ENCODE measurements at places on chromosomes 1 and 21.

DNA sequence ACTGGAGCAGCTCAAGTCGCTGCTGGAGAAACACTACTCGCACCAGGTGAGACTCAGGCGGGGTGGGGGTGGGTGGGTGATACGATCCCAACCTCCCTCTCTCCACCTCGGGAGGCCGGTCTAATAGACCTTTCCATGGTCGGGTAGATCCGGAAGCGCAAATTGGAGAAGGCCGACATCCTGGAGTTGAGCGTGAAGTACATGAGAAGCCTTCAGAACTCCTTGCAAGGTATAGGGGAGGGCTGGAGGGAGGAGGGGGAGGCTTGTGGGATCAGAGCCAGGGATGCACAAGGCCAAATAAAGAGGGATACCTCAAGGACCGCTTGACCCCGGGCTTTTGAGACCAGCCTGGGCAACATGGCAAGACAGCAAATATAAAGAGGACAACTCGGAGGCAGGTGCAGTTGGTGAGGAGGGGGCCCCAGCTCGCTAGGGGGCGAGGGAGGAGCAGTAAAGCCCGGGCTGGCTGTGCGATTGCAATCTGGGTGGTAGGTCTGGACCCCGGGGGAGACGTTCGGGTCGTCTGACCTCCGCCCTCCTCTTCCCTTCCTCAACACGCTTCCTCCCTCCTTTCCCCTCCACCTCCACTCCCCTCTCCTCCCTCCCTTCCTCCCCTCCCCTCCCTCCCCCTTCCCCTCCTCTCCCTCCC is 546 bp downstream of the HES3 start:
- DNase-seq, result no peak

- DNase-seq, result no peak
Observed at GRCh38 chr1:88701275-88701674, 17.2 kb downstream of the PKN2 start.

GRCh38 chr21:35649186-35649585 is 411.1 kb downstream of the SETD4 start:
- no peak for DNase-seq

- DNase-seq, result no peak
Observed at GRCh38 chr1:228793032-228793431, 57.8 kb downstream of the RHOU start.

- DNase-seq, result peak; percentile 81
Observed at GRCh38 chr1:39691383-39692151, at the start of gene HPCAL4. Gene HPCAL4 (minus strand): TSS chr1:39691433. CDS start chr1:39684603, 6,830 bp downstream.

DNA sequence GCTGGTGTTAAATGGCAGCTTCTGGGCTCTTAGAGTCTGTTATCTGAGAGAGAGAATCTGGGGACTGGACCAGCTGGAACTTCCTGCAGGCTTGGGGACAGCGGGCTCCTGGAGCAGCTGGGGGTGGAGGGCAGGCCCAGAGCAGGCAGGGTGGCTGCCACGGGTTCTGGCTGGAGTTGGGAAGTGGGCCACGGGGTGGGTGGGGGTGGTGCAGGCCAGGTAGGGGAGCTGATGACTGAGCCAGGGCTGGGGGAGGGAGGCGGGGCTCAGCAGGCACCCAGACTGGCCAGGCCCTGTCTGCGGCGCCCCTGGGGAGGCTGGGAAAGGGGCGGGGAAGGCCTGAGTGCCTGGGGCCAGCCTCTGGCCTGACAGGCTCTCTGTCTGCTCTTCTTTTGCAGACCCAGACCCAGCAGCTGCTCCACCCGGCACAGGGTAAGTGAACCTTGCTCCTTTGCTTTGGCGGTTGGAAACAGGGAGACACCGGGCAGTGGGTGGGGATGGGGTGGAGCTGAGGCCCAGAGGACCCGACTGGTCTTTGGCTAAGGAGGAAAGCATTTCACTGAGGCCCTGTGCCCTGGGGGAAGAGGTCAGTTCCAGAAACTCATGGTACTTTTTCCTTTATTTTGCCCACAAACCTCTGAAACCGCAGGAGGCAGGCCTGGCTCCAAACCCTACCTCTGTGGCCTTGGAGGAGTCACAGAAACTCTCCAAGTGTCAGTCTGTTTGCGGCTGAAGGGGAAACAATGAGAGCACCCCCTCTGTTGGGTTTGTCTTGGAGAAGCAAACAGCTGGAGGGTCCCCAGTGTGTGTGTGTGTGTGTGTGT is 48.8 kb downstream of the ARHGEF10L start:
- no peak for DNase-seq

- DNase-seq, result no peak
Observed at GRCh38 chr1:28343405-28343804, 14.6 kb downstream of the MED18 start.

- no peak for DNase-seq
Observed at GRCh38 chr1:54359393-54360162, 46.6 kb downstream of the SSBP3 start.

DNA sequence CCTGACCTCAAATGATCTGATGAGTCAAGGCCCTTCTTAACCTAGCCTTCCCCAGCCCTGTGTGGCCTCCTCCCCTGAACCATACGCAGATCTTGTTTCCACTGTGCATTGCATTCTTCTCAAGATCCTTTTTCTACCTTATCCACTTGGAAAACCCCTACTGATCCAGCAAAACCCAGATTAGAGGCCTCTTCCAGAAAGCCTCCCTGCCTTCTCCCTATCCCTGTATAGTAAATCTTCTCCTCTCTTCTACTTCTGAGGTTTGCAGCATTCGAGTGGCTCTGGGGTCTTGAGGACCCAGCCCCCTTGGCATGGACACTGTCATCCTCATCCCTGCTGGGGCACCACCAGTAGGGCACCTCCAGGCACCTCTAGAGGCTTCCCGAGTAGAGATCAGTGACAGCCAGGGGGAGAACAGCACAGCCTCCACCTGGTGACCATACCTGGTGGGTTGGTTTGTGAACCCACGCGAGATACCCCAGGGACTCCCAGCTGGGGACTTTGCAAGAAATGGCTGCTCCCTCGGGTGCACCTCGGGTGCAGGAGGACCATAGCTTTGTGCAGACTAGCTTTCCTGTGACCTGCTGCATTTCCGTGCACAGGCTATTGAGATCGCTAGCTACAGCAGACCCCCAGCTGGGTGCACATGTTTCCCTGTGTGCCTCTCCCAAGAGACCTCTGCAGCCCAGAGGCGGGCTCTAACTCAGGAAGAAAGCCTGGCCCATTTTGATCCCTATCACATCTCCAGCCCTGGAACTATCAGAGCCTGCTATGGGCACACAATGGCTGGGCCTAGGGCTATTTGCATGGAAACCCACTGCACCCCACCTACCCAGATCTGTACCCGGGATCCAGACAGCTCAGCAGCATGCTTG is 34.2 kb downstream of the MATN1 start:
- no peak for DNase-seq

DNA sequence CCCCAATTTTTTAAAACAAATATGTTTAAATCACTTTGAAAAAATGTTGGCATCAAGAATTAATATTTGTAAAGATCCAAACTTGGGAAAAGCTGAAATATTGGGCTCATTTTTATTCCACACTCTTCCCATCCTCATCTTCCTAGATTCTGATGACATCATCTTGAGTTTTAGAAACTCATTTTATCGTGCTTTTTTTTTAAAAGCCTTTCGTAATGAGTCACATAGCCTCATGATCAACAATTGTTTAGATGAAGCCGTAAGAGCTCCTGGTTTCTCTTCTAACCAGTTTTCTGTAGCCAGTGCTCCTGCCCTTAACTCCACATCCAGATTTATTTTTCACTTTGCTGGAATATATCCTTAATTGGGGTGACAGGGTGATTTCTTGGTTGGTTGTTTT is 78.6 kb downstream of the POFUT2 start:
- no peak for DNase-seq

GRCh38 chr1:42913426-42914091 is 45.1 kb downstream of the SLC2A1 start:
- DNase-seq, result no peak

- no peak for DNase-seq
Observed at GRCh38 chr1:221992427-221992826, 250.5 kb upstream of the DUSP10 start.

- no peak for DNase-seq
Observed at GRCh38 chr1:41272601-41273000, 30.5 kb upstream of the SCMH1 start.

DNA sequence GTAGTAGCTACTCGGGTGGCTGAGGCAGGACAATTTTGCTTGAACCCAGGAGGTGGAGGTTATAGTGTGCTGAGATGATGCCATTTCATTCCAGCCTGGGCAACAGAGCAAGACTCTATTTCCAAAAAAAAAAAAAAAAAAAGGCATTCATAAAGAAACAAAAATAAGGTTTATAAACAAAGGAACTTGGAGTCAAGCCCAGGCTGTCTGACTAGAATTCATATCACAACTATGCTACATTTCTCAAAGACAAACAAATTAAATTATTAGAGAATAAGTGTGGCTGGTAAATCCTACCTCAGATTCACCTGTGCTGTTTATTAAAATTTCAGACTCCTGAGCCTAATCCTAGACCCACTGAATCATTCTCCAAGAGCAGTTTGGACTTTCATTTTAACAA is 4.2 kb downstream of the GCLM start:
- no peak for DNase-seq

DNA sequence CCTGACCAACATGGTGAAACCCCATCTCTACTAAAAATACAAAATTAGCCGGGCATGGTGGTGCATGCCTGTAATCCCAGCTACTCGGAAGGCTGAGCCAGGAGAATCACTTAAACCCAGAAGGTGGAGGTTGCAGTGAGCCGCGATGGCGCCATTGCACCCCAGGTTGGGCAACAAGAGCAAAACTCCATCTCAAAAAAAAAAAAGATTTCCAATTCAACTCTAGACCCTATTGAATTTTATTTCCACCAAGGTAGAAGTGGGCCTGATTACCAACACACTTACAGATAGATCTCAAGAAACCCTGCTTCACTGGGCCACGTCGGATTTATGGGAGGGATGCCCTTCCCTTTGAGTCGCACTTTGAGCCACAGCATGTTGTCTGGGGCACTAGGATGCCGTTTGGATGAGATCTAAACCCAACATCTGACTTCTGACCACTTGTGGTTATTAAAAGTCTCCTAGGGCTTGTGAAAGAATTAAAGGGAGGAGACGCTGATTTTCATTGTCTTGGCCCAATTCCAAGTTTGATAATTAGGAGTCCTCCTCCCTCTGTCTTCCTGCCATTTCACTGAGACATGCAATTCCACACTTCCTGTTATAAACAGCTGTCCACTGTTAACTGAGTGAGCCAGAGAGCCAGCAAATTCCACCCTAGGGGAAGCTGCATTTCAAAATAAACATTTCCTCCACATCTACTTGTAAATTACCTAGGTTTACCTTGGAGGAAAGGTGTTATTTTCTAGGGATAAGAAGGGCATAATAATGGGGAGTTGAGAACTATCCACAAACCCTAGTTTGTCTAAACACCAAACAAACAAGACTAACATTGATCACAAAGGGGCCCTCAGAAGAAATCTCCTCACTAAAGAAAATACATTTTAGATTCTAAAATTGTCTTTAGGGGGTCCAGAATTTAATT is 5.2 kb upstream of the RERE start:
- no peak for DNase-seq

- DNase-seq, result no peak
Observed at GRCh38 chr1:30892671-30893073, 15.9 kb downstream of the SDC3 start.

DNA sequence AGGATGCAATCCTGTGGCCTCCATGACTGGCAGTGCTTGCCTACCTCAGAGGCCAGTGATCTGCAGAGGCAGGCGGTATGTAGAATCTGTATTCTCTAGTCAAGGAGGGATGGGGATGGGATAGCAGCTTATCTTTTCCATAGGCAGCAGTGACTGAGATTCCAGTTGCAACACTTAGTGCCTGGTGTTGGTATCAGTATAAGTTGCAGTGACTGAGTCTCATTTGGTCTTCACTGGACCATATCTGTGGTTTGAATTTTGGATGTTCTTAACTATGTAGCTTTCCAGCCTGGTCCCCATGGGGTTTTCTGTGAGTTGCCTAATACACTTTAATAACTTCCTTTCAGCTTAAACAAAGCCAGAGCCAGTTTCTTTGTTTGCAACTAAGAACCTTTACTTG is 16.5 kb downstream of the DYRK1A start:
- no peak for DNase-seq

DNA sequence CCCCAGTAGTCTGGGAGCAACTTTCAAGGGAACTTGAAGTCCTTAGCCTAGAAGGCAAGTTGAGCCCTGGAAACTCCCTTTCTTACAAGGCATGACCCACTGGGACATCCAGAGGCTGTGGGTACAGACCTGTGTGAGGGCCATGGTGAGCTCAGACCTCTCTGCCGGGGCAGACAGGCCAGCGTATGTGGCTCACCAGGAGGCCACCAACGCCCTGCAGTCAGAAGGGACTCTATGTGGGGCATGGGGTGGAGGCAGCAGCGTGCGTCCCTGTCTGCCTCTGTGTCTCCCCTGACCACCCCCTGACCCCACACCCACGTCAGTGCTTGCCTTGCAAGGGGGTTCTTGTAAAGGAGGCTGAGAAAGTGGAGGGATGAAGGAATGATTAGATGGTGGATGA is 10.8 kb downstream of the COQ8A start:
- DNase-seq, result no peak

DNA sequence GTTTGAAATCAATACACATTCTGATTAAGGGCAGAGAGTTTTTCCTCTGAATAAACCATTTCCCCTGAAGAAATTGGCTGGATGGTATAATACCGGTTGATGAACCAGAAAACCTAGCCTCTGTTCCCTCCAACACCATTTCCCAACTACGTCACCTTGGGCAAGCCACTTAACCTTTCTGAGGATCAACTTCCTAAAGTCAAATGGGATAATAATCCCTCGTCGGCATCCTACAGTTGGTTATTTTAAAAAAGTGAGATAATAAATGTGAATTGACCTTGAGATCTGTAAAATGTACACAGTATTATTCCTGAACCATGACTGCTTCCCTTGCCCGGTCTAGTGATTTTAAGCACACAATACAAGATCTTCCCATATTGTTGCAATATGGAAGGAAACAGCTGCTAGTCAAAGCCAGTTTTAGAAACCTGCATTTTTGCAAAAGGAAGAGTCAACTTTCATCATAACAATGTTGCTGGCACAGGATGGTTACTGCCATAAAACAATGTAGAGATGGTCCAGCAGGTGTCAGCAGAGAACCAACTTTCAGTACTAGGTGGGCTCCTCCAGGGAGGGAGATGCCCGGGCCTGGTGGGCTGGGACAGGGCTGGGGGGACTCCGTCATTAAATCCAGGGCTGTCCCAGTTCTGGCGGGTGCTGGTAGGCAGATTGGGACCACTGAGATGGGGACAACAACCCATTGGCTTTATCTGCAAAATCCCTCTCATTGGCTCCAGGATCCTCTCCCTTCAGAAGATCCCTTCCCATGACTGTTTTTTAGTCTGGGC is 5.2 kb upstream of the HLX start:
- DNase-seq, result no peak

- DNase-seq, result no peak
Observed at GRCh38 chr1:100661176-100661575, 58.4 kb upstream of the VCAM1 start.

DNA sequence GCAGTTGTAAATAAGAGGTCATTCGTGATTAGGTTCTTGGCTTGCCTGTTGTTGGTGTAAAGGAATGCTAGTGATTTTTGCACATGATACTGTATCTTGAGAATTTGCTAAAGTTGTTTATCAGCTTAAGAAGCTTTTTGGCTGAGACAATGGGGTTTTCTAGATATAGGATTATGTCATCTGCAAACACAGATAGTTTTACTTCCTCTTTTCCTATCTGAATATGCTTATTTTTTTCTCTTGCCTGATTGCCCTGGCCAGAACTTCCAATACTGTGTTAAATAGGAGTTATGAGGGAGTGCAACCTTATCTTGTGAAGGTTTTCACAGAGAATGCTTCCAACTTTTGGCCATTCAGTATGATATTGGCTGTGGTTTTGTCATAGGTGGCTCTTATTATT is 576.1 kb upstream of the RGS18 start:
- DNase-seq, result no peak

All from stimulated activated CD4-positive, alpha-beta T cell treated with anti-CD3 and anti-CD28 coated beads, Interleukin-1b, Interleukin-23, amount 100 ng/mL, for 1 hour (primary cell).